ENCODE measurements at places on chromosomes 6 and 20.

DNA sequence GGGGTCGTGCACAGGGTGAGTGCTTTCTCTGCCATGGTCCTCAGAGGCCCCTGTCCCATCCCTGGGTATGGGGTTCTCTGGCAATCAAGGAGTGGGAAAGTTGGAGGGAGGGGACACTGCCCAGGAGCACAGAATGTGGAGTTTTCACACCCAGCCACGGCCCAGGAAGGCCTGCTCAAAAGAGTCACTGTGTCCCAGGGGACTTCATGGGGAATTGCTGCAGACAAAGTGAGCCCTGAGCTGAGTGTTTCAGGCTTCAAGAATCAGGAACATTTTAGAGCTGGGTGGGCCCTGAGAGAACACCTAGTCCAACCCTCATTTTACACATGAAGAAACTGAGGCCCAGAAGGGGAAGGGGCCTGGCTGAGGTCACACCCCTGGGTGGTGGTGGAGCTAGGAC lies 5.7 kb downstream of the MAPK13 start:
- peaks cover 5% of the 10 kb centered on the region for H3K36me3 ChIP-seq
- H3K4me3 ChIP-seq, result no peak overlapping the region
- no peak overlapping the region for H3K27ac ChIP-seq
- H3K27me3 ChIP-seq, result no peaks in the 10 kb centered on the region
- peaks cover 11% of the 10 kb centered on the region for H3K4me1 ChIP-seq

DNA sequence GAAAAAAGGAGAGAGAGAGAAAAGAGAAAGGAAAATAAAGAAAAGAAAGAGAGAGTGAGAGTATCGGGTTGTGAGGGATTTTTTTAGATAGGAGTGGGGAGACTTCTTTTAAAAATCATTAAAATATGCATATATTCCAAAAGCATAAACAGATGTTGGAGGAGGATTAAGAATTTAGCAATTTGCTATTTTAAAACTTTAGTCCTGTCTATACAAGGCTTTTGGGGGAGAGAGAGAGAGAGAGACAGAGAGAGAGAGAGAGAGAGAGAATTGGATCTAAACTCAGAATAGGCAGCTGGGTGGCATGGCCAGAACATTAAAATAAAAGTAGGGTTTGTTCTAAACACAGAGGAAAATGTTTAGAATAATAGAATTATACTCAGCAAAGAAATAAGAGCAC lies 72.1 kb downstream of the SOD2 start:
- no peaks in the 10 kb centered on the region for H3K27me3 ChIP-seq
- H3K36me3 ChIP-seq, result no peaks in the 10 kb centered on the region
- no peak overlapping the region for H3K27ac ChIP-seq
- H3K4me3 ChIP-seq, result no peak overlapping the region
- H3K4me1 ChIP-seq, result no peaks in the 10 kb centered on the region

GRCh38 chr20:9831032-9831431 lies 7.8 kb downstream of the PAK5 start:
- no peaks in the 10 kb centered on the region for H3K27me3 ChIP-seq
- no peaks in the 10 kb centered on the region for H3K36me3 ChIP-seq
- H3K4me3 ChIP-seq, result no peak overlapping the region
- H3K4me1 ChIP-seq, result no peaks in the 10 kb centered on the region
- no peak overlapping the region for H3K27ac ChIP-seq

DNA sequence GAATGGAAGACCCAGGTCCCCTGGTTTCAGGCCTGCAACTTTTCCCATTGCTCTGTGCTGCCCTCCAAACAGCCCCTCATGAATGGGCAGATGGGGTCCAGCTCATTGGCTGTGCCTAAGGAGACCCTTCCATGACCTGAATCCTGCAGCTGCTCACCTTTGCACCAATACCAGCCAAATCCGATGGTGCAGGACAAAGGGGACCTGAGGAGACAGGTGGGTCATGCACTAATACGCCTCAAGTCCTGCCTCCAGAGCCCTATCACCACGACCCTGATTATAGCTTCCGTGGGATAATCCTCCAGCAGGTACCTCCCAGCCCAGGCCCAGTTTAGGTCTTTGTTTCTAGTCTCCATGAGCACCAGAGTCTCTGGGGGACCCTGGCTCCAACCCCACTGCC lies 16.8 kb downstream of the TREM1 start:
- no peak for DNase-seq
- no peak overlapping the region for H3K4me3 ChIP-seq
- H3K4me1 ChIP-seq, result no peaks in the 10 kb centered on the region
- no peak overlapping the region for H3K27ac ChIP-seq

- no peak overlapping the region for H3K4me3 ChIP-seq
- no peak for DNase-seq
Observed at GRCh38 chr6:32382757-32383420, 11.2 kb upstream of the TSBP1 start.

DNA sequence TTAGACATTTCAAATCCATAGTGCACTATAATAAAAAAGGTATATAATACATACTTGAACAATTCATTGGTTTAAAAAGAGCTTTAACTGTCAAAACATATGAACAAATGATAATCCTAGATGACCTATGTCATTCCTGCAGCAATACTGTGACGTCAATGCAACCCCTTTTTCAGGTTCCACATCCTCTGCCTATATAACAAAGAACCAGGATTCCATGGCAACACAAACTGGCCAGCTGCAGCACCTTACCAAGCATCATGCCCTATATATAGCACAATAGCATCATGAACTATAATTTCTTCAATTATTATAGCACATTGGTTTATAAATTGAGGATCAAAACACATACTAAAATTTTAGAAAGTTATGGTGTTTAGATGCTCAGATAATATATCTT lies 578 bp upstream of the PTCHD4 start:
- H3K4me3 ChIP-seq, result no peak overlapping the region
- no peak for DNase-seq
- no peaks in the 10 kb centered on the region for H3K4me1 ChIP-seq
- no peaks in the 10 kb centered on the region for H3K36me3 ChIP-seq

DNA sequence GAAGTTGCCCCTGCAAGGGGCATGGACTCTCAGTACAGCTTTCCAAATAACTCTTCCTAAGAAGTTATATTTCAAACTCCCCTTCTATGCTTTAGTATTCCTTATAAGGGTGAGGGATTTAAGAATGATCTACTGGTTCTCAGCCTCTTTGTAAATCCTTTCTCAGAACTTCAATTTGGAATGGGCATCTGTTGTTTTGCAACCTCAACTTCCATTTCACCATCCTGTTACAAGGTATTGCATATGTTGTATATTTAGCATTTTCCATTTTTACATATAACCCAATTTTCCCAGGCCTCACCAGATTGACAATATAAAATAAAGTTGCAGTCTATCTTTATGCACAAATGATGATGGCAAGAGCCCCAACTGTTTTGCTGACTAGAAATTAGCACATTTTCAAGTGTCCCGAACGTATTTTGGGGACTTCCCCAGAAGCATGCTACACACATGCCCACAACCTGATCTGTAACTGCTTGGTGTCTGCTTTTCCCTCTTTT lies 154.9 kb upstream of the CARMIL1 start:
- DNase-seq, result no peak
- H3K4me3 ChIP-seq, result no peak overlapping the region
- no peak overlapping the region for H3K27ac ChIP-seq
- no peaks in the 10 kb centered on the region for H3K36me3 ChIP-seq
- H3K4me1 ChIP-seq, result no peaks in the 10 kb centered on the region

- H3K4me3 ChIP-seq, result no peak overlapping the region
- H3K27me3 ChIP-seq, result no peaks in the 10 kb centered on the region
- H3K27ac ChIP-seq, result no peak overlapping the region
- no peaks in the 10 kb centered on the region for H3K4me1 ChIP-seq
Observed at GRCh38 chr6:144315981-144316861, 31.1 kb downstream of the UTRN start.

DNA sequence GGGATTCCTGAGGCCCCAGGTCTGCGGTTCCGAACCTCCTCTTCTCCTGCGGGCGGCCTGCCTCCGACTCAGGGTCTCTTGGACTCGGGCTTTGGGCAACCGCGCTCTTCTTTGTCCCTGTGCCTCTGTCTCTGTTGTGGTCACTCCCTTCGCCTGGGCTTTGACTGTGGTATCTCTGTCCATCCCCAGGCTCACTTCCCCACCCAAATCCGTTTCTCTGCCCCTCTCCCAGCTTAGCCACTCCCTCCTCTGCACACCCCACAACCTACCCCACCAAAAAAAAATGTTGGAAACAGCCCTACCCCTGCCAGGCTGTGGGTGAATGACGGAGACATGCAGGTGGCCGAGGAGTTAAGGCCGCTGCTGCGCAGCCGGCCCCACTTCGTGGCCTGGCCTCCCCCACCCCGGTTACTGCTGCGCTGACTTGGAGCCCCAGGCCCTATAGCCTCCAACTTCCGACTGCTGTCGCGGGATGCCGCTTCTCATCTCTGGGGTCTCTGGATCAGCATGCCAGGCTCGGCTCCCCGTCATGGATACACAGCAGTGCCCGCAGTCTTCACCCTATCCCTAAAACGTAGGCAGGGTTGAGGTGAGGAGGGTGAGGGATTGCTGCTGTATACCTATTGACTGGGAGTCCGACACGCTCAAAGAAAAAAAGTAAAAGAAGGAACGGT lies 2.7 kb upstream of the MAFB start:
- no peak overlapping the region for H3K27ac ChIP-seq
- DNase-seq, result no peak
- no peaks in the 10 kb centered on the region for H3K36me3 ChIP-seq
- H3K4me3 ChIP-seq, result no peak overlapping the region
- peaks cover 52% of the 10 kb centered on the region for H3K27me3 ChIP-seq
- H3K4me1 ChIP-seq, result peaks cover 14% of the 10 kb centered on the region

DNA sequence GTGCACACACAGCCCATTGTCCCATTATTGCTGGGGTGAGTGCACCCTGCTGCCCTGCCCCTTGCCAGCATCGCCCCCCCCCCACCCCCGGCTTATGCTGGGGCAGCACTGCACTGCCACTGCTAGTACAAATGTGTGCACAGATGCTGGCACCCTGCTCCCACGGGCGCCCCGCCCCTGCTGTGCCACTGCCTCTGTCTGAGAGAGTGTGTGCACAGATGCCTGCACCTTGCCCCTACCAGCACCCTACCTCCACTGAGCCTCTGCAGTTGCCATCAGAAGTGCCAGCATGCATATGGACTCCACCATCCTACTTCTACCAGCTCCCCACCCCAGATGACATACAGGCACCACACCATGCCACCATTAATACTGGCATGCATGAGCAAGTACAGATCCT lies 454.6 kb upstream of the KHDRBS2 start:
- no peaks in the 10 kb centered on the region for H3K36me3 ChIP-seq
- H3K27ac ChIP-seq, result no peak overlapping the region
- H3K4me1 ChIP-seq, result no peaks in the 10 kb centered on the region
- H3K4me3 ChIP-seq, result no peak overlapping the region

DNA sequence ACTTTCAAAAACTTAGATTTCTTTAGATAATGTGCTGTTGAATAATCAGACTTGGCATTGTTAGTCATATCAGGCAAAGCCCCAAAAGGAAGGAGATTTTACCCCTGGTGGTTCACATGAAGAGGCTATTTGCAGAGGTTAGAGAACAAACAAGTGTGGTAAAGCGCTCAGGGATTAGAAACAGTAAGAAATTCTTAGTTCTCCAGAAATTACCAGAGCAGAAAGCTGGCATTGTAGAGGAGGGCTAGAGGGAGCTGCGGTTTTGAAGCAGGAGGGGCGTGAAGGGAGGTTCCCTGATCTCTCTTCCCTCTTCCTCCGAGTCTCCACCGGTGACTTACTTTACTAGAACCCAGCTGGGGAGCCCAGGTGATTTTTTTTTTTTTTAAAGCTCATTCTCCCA lies 10.2 kb downstream of the MYO6 start:
- H3K4me3 ChIP-seq, result no peak overlapping the region
- no peak for DNase-seq
- H3K27ac ChIP-seq, result no peak overlapping the region
- H3K4me1 ChIP-seq, result no peaks in the 10 kb centered on the region

- H3K36me3 ChIP-seq, result no peaks in the 10 kb centered on the region
- no peaks in the 10 kb centered on the region for H3K4me1 ChIP-seq
- no peaks in the 10 kb centered on the region for H3K27me3 ChIP-seq
- no peak overlapping the region for H3K4me3 ChIP-seq
Observed at GRCh38 chr20:1790386-1790785, 104.8 kb upstream of the SIRPA start.

- no peaks in the 10 kb centered on the region for H3K27me3 ChIP-seq
- no peak overlapping the region for H3K27ac ChIP-seq
- H3K4me3 ChIP-seq, result no peak overlapping the region
- DNase-seq, result no peak
- peaks cover 19% of the 10 kb centered on the region for H3K36me3 ChIP-seq
Observed at GRCh38 chr20:45426320-45427016, 10.5 kb downstream of the PIGT start.

GRCh38 chr20:63409066-63409833 lies 48.1 kb upstream of the CHRNA4 start:
- no peaks in the 10 kb centered on the region for H3K27me3 ChIP-seq
- no peak overlapping the region for H3K4me3 ChIP-seq
- H3K4me1 ChIP-seq, result no peaks in the 10 kb centered on the region
- DNase-seq, result no peak

DNA sequence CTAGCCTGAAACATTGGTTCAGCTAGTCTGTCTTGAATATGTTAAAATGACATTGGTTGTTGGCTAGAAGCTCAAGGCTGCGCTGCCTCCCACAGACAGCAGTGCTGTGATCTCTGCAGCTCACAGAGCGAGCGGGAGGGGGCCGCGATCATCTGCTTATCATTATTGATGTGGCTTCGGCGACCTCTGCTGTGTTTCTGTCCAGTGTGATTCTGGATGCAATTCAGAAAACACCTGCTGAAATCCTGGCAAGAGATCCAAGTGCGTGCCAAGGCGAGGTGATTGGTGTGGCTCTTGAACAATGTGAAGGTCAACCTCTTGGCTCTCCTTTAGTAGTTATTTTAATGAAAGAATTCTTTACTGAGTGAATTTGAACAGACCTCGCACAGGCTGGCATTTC lies 142.3 kb upstream of the SASH1 start:
- H3K4me1 ChIP-seq, result peaks cover 3% of the 10 kb centered on the region
- H3K36me3 ChIP-seq, result no peaks in the 10 kb centered on the region
- no peak for DNase-seq
- no peak overlapping the region for H3K4me3 ChIP-seq
- no peaks in the 10 kb centered on the region for H3K27me3 ChIP-seq

DNA sequence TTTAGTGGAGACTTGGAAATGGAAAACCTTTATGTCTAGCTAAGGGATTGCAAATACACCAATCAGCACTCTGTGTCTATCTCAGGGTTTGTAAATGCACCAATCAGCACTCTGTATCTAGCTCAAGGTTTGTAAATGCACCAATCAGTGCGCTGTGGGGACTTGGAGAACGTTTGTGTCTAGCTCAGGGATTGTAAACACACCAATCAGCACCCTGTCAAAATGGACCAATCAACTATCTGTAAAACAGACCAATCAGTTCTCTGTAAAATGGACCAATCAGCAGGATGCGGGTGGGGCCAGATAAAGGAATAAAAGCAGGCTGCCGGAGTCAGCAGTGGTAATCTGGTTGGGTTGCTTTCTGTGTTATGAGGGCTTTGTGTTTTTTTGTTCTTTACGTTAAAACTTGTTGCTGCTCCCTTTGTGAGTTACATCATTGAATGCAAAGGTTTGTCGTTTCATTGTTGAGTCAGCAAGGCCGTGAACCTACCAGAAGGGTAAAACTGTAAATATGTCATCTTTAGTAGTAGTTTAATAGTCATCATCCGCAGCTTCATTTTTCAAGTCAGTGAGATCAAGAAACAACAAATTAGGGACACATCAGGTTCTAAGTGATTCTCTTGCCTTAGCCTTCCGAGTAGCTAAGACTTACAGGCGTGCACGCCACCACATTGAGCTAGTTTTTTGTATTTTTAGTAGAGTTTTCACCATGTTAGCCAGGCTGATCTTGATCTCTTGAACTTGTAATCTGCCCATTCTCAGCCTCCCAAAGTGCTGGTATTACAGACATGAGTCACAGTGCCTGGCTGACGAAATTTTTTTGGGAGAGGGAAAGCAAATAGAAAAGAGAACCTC lies 22.7 kb upstream of the NUP153 start:
- H3K4me1 ChIP-seq, result peaks cover 3% of the 10 kb centered on the region
- H3K27me3 ChIP-seq, result no peaks in the 10 kb centered on the region
- H3K4me3 ChIP-seq, result no peak overlapping the region
- no peak overlapping the region for H3K27ac ChIP-seq
- H3K36me3 ChIP-seq, result no peaks in the 10 kb centered on the region
